Activated naive CD8-positive, alpha-beta T cell treated with anti-CD3 and anti-CD28 coated beads, Interleukin-2, amount 10 ng/mL, durations not matched to agents 7 days and 5 days (primary cell): ENCODE measurements at places on chromosomes 5 and 9. TPM values are rescaled to one million over a fixed set of nuclear protein-coding genes. Genes with fewer than 3 reads are reported as not detected.

DNA sequence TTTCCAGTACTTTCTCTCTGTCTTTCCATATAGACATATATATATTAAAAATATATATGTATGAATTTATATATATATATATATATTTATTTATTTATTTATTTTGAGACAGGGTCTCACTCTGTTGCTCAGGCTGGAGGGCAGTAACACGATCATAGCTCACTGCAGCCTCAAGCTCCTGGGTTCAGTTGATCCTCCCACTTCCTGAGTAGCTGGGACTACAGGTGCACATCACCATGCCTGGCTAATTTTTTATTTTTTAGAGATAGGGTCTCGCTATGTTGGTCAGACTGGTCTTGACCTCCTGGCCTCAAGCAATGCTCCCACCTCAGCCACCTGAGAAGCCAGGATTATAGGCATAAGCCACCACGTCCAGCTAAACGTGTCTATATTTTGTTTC lies 210.1 kb downstream of the CD180 start:
- H3K27ac ChIP-seq = no peak overlapping the region
- H3K4me1 ChIP-seq = peaks cover 2% of the 10 kb centered on the region
- no peak overlapping the region for H3K4me3 ChIP-seq
- H3K27me3 ChIP-seq = peaks cover 6% of the 10 kb centered on the region

DNA sequence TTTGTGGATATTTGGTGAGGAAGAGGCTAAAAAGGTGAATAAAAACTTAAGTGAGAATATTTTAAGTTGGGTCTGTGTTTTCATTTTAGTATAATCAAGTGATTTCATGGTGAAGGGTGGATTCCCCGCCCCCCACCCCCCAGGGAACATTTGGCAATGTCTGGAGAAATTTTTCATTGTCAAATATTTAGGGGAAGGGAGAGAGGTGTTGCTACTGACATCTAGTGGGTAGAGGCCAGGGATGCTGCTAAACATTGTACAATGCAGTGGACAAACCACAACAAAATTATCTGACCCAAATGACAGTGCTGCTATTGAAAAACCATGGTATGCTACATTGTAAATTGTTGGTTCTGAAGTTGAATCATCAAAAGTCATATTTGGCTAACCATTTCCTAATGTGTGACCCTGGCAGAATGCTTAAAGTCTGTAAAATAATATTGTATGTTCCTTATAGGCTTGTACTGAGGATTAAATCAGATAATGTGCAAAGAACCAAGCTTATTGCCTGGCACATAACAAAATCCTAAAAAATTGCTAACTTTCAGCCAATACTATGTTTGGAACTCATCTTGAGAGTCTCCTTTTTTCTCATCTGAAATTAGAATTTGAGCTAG lies 5.6 kb downstream of the C5orf24 start:
- no peak overlapping the region for H3K4me3 ChIP-seq
- H3K4me1 ChIP-seq = peaks cover 20% of the 10 kb centered on the region
- no peak for DNase-seq
- H3K27me3 ChIP-seq = no peaks in the 10 kb centered on the region

GRCh38 chr9:4794691-4795090 lies 1.9 kb downstream of the RCL1 start:
- peak overlapping the region; percentile 95 for H3K4me3 ChIP-seq
- no peak for DNase-seq
- peaks cover 37% of the 10 kb centered on the region for H3K4me1 ChIP-seq
- H3K27me3 ChIP-seq = no peaks in the 10 kb centered on the region
- H3K27ac ChIP-seq = no peak overlapping the region
- H3K36me3 ChIP-seq = peaks cover 5% of the 10 kb centered on the region

Gene GPX8
- total RNA-seq = not detected

Gene GABRA1
- total RNA-seq = not detected

- peaks cover 3% of the 10 kb centered on the region for H3K4me1 ChIP-seq
- H3K27me3 ChIP-seq = peaks cover 1% of the 10 kb centered on the region
- no peak for DNase-seq
- no peak overlapping the region for H3K4me3 ChIP-seq
These were observed 15.6 kb upstream of the CD74 start for GRCh38 chr5:150428106-150428876.

DNA sequence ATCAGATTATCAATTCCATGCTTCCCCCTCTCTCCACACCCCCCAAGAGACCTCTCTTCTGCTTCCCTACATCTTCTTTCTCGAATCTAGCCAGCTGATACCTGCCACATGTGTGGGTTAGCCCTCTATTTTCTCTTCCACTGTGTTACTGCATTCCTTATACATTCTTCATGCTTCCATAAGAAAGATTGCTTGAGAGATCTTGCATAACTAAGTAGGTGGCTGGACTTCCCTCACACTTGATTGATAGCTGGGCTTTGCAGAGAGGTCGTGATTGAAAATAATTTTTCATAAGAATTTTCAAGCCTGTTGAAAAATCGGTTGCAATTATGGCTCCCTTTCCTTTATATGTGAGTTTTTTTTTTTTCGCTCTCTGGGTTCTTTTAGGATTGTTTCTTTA lies 33.0 kb upstream of the PANK3 start:
- peaks cover 12% of the 10 kb centered on the region for H3K4me1 ChIP-seq
- H3K4me3 ChIP-seq = no peak overlapping the region
- DNase-seq = no peak
- H3K36me3 ChIP-seq = no peaks in the 10 kb centered on the region
- no peak overlapping the region for H3K27ac ChIP-seq

DNA sequence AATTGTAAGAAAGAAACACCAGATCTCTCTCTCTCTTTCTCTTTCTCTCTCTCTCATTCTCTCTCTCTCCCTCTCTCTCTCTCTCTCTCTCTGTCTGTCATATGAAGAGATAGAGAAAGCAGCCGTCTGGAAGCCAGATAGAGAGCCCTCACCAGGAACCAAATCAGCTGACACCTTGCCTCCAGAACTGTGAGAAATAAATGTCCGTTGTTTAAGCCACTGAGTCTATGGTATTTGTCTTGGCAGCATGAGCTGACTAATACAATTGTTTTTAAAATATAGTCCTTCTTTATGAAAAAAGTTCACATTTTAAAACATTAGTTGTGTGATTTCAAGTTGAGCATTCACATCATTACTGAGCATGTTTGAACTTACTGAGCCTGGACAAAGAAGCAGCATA lies 275.6 kb downstream of the CETN3 start:
- no peaks in the 10 kb centered on the region for H3K4me1 ChIP-seq
- no peaks in the 10 kb centered on the region for H3K36me3 ChIP-seq
- H3K4me3 ChIP-seq = no peak overlapping the region
- H3K27me3 ChIP-seq = no peaks in the 10 kb centered on the region
- no peak for DNase-seq

- H3K36me3 ChIP-seq = no peaks in the 10 kb centered on the region
- DNase-seq = no peak
- H3K27ac ChIP-seq = no peak overlapping the region
- H3K4me3 ChIP-seq = no peak overlapping the region
These were observed 487.7 kb downstream of the MAT2B start for GRCh38 chr5:163993126-163993525.

Gene OBP2B
- not detected for total RNA-seq

GRCh38 chr9:23036416-23036815 lies 589.8 kb downstream of the DMRTA1 start:
- no peaks in the 10 kb centered on the region for H3K36me3 ChIP-seq
- no peaks in the 10 kb centered on the region for H3K4me1 ChIP-seq

Gene ATOX1
- 48.1 TPM for total RNA-seq

Gene ANKRD31
- total RNA-seq = 0.58 TPM

DNA sequence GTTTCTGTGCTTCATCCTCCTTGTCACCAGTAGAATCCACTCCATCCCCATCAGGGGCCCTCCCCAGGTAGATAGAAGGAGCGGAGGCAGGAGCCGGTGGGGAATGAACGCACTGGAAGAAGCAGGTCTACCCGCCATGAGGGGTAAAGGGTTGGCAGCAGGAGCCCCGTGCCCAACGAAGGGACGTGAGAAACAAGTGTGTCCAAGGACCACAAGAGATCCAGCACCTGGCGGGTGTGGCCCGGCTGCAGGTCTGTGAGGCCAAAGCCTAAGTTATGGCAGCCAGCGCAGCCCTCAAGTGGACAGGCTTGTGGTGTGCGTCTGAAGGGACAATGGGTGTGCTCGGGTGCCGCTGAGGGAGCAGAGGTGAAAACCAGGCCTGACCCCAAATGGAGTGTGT lies 94.3 kb downstream of the IRX2 start:
- H3K27ac ChIP-seq = no peak overlapping the region
- peaks cover 3% of the 10 kb centered on the region for H3K27me3 ChIP-seq
- H3K4me3 ChIP-seq = no peak overlapping the region

DNA sequence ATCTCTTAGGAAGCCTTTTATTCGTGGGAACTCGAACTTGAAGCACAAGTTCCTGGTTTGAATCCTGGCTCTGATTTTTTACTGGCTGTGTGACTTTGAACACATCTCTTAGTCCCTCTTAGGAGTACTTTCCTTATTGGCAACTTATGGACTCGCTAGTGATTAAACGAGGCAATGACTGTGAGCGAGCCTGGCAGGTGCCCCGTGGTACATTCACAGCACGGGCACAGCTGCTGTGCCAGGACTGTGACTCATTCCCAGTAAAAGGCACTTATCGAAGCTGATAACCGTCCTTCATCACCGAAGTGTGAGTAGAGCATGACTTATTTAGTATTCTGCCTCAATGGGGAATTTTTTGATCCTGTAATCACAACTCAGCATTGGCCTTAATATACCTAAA lies 22.7 kb downstream of the CFAP90 start:
- no peak for DNase-seq
- H3K4me1 ChIP-seq = no peaks in the 10 kb centered on the region
- H3K27ac ChIP-seq = no peak overlapping the region
